ENCODE measurements at places on chromosomes 7 and 10. TPM values are rescaled to one million over a fixed set of nuclear protein-coding genes. Genes with fewer than 3 reads are reported as not detected.

CFAP43 gene
- total RNA-seq, result 1.6 TPM

ENO4 gene
- not detected for total RNA-seq

KLHDC10 gene
- 29.8 TPM for total RNA-seq

LGI1 gene
- total RNA-seq, result not detected

ANXA8 gene
- total RNA-seq, result 768 TPM

LIPF gene
- total RNA-seq, result not detected

MARVELD1 gene
- 83.6 TPM for total RNA-seq

BBS9 gene
- total RNA-seq, result 43.2 TPM

IGFBP3 gene
- 1,564 TPM for total RNA-seq

PRLHR gene
- total RNA-seq, result not detected

PLAC9 gene
- total RNA-seq, result not detected

ZWINT gene
- total RNA-seq, result 14.1 TPM

DNAJC12 gene
- total RNA-seq, result not detected

HOXA6 gene
- not detected for total RNA-seq

DNMBP gene
- total RNA-seq, result 22.6 TPM

HPSE2 gene
- not detected for total RNA-seq

TSPAN12 gene
- total RNA-seq, result 6.3 TPM
